ENCODE measurements at places on chromosomes 4 and X.

DNA sequence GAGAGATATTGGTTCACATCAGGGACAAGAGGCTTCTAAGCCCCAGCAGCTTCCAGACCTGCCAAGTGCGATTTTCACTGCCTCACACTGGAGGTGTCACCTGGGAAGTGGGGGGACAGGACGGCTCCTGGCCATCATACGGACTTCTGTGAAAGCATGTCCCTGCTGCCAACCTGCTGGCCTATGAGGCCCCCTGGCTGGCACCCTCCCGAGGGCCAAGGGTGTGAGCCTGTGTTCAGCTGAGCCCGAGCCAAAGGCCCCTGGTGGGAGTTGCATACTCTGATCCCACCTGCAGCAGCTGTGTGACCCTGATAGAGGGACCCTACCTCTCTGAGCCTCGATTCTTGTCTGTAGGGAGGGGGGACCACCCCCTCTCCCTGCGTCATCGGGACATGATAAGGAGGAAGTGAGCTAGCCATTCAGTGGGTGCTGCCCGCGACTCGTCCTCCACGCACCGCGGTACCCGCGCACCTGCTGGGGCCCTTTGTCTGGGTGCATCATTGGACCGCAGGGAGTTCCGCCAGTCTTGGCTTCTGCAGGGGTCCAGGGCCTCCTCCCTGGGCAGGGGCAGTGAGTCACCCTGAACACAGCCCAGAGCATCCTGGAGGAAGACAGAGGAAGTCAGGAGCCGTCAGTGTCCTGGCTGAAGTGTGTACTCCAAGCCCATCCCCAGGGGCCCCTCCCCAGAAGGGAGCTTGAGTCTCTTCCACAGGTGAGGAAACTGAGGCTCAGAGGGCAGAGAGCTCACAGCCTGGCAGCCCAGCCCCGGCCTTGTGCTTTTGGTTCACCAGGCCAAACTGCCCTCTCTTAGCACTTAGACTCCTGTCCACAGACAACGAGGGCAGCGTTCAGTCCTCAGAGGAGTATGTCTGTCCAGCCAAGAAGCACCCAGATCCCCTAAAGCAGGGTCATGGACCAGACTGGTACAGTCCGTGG is 24.1 kb downstream of the C4orf50 start:
- no peak for DNase-seq

DNA sequence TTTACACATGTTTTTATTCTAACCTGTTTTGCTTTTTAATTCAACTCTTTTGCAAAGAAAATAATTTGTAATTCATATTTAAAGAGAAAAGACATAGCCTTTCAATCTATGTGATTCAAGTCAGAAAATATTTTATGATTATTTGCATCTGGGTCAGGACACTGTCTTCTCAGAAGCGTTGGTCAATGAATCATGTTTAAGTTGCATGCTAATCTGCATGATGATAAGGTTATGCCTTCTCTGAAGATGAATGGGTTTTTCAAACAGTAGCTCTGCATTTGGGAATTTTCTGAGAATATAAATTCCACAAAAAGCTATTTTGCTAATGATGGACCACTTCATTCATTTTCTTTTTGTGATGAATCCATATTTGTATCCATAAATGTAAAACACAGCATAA is 282.5 kb downstream of the TMA16 start:
- no peak for DNase-seq

DNA sequence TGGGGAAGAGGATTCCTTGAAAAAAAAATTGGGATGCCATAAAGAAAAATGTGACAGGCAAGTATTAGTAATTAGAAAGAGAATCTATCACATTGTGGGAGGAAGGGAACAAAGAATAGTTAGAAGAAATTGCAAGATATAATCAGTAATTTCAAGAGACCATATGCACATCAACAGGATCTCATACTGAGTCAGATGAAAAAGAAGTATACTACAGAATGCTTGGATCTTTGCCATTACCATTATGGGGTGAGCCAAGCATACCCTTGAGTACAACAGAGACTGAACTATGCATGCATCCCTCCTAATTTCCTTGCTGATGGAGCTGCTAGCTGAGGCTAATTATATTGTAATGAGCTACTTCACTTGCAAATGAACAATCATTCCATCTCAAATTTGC is 287.6 kb downstream of the PAPSS1 start:
- no peak for DNase-seq

DNA sequence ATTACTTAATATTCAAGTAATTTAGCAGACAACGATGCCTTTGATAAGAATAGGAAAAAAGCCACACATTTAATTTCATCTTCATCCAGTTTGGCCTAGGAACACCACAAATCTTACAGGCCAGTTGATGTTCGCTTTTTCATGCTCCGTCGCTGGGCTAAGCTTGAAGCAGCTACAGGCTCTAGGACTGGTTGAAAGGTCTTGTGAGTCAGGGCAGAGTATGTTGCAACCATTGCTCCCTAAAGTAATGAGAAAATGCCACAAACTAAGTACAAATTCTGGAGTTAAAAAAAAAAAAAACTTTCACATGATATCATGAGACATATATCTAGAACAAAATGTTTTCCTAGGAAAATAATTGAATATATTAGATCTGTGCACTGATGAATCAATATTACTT is 123.8 kb downstream of the RPS6KA6 start:
- no peak for DNase-seq

- no peak for DNase-seq
These were observed 11.3 kb downstream of the GC start for GRCh38 chr4:71772592-71772991.

- no peak for DNase-seq
These were observed 237.4 kb downstream of the CAMK2D start for GRCh38 chr4:113524096-113524495.

GRCh38 chrX:19543951-19544381 is 28.7 kb upstream of the MAP3K15 start:
- DNase-seq, result no peak

DNA sequence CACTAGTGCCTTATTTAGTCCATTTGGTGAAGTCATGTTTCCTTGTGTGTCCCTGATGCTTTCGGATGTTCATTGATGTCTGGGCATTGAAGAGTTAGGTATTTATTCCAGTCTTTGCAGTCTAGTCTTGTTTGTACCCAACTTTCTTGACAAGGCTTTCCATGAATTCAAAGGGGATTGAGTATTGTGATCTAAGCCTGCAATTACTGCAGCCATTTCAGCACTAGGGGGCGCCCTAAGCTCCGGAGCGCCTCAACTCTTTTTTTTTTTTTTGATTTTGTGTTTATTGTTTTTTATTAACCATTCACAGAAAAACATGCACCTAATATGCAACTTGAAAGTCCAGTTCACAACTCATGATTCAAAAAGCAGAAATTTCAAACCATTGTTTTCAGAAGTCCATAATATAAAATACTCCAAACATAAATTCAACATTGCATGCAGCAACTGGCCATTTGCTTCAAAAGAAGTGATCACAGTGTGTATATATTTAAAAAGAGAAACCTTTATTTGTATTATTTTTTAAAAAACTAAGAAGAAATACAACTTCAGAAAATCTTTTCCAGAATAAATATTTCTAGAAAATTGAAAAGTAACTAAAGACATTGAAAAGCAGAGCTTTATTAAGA is 59.2 kb downstream of the PTPN13 start:
- no peak for DNase-seq

GRCh38 chr4:162935214-162935613 is 231.5 kb downstream of the NAF1 start:
- DNase-seq, result no peak

DNA sequence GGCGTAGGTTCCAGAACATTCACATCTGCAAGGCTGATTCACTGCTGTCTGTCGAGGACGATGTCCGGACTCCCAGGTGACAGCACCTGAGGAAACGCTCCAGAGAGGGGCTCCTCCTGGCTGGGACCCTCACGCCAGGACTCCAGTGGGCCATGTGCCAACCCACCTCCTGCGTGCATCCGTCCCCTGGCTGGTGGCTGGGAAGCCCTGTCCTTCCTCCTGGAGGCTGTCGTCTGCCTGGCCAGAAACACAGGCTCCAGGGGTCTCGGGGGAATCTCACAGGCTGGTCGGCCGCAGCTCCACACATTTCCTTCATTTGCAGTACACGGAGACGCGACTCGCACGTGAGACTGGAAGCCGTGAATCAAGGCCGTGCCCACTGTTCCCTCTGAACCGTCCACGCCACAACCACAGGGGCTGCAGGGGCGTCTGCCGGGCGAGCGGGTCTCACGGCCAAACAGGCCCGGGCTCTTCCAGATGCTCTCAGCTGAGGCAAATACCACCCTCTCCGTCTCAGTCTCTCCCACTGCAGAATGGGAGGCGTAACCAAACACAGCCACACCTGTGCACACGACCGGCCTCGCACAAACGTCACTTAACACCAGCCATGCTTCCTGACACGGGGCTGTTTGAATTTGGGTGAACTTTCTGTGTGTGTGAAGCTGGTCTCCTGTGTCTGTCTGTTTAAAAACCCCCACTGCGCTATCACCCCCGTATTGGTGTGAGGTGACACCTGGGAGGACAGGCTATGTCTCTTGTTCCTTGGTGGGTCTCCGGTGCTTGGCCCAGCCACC is 38.7 kb upstream of the MXD4 start:
- DNase-seq, result no peak

DNA sequence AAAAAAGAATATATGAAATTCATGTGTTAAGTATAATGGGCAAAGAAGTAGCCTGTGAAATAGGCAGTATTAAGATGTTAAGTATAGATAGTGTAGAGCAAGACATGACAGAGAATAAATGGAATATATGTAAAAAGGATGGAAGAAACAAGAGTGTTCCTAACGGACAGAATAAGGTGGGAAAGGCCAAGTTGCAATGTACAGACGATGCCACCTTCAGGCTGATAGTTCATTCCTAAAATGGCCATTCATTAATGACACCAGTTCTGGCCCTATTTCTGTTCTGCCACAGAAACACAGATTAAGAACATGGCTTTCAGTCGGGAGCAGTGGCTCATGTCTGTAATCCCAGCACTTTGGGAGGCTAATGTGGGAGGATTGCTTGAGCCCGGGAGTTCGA is 4.4 kb upstream of the FAM184B start:
- no peak for DNase-seq

GRCh38 chrX:39258331-39258730 is 457.1 kb downstream of the MID1IP1 start:
- DNase-seq, result no peak

- no peak for DNase-seq
These were observed 202.5 kb upstream of the RPL34 start for GRCh38 chr4:108417923-108418322.

- DNase-seq, result no peak
These were observed 33.7 kb downstream of the GASK1B start for GRCh38 chr4:158139086-158139485.
